Ascending aorta (tissue), 2 donors: ENCODE measurements at places on chromosomes 6 and 20. TPM values are rescaled to one million over a fixed set of nuclear protein-coding genes. Genes with fewer than 3 reads are reported as not detected.

DNA sequence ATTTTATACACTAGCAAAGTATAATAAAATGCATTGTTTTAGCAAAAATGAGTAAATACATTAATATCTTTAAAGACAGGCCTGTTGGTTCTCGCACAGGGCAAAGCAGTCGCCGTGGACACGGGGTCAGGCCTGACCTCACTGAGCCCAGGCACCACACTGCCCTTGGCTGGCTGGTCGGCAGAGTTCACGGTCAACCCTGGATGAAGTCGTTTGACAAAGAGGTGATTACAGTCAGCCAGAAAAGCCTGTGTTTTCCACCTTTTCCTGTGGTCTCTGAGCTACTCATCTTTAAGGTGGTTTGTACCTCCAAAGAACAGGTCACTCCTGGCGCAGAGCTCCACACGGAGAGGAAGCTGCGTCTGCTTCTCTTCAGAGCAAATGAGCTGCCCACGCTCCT, 191.5 kb downstream of the DLL1 start:
- peak; percentile 25 for DNase-seq
- H3K27ac ChIP-seq: no peak overlapping the region
- no peaks in the 10 kb centered on the region for H3K4me1 ChIP-seq
- no peak overlapping the region for H3K4me3 ChIP-seq

DNA sequence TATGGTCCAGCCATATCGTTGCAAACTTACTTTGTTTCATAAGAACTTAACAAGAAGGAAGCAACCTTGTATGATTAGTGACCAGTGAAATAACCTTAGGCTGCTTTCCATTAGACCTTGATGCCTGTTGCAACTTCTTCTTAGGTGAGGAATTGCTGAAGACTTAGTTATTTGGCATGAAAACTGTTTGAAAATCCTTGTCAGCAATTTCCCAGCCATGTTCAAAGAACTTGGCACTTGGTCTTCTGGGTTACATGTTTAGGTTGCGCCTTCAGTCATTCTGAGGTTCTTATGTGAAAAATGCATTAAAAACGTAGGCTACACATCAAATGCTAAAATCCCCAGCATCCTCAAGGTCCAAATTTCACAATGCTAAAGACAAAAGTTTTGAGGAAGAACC, 232.0 kb upstream of the CEP162 start:
- no peak overlapping the region for H3K4me3 ChIP-seq
- H3K27me3 ChIP-seq: no peaks in the 10 kb centered on the region
- H3K4me1 ChIP-seq: peaks cover 9% of the 10 kb centered on the region
- DNase-seq: no peak

- DNase-seq: no peak
- H3K4me1 ChIP-seq: no peaks in the 10 kb centered on the region
- H3K36me3 ChIP-seq: no peaks in the 10 kb centered on the region
- no peak overlapping the region for H3K27ac ChIP-seq
- H3K27me3 ChIP-seq: no peaks in the 10 kb centered on the region
These were observed 155.7 kb downstream of the RIMS1 start for GRCh38 chr6:72042088-72042487.

GRCh38 chr20:17741220-17741619, 41.5 kb downstream of the BANF2 start:
- H3K4me3 ChIP-seq: no peak overlapping the region
- no peaks in the 10 kb centered on the region for H3K4me1 ChIP-seq
- no peaks in the 10 kb centered on the region for H3K27me3 ChIP-seq
- no peak for DNase-seq
- H3K36me3 ChIP-seq: no peaks in the 10 kb centered on the region

DNA sequence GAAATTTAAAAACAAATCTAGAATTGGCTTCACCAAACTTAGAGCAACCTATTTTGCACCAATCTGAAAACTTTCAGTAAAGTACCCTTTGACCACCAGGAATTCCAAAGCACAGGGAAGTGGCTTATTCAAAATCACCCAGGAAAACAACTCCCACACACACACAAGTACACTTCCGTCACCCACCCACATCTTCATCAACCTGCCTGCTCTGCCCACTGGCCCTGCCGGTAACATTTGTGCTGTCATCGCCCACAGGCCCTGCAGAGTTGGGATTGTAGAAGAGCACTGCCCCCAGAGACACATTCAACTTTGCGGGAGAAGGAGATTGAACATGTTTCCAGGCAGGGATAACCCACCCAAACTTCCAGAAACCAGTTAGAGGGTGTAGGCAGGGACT, 19.3 kb upstream of the SCML4 start:
- H3K4me3 ChIP-seq: no peak overlapping the region
- no peaks in the 10 kb centered on the region for H3K27me3 ChIP-seq
- H3K27ac ChIP-seq: no peak overlapping the region
- no peak for DNase-seq

- no peaks in the 10 kb centered on the region for H3K36me3 ChIP-seq
- H3K27ac ChIP-seq: no peak overlapping the region
- no peaks in the 10 kb centered on the region for H3K4me1 ChIP-seq
- no peak for DNase-seq
- no peak overlapping the region for H3K4me3 ChIP-seq
- H3K27me3 ChIP-seq: no peaks in the 10 kb centered on the region
These were observed 14.6 kb upstream of the LTV1 start for GRCh38 chr6:143828572-143828971.

GRCh38 chr20:35303735-35304491, 11.7 kb upstream of the FAM83C start:
- H3K27ac ChIP-seq: no peak overlapping the region
- peaks cover 4% of the 10 kb centered on the region for H3K36me3 ChIP-seq
- H3K27me3 ChIP-seq: no peaks in the 10 kb centered on the region
- DNase-seq: peak; percentile 89

DNA sequence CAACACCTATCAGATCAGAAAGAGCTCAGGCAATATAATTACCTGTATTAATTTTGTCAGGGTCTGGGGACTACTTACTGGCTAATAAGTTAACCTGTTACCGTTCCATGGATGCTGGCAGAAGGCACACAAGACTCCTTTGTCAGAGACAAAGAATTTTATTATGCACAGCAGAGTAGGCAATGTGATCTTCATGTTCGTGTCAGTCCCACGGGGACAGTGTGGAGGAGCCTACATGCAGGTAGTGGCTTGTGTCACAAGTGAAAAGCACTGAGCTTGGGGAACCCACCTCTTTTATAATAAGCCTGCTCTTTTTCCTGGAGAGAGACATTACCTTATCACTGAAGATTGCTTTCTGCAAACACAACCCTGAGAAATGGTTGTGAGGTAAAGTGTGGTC, 96.9 kb downstream of the CD164 start:
- H3K27ac ChIP-seq: no peak overlapping the region
- no peak for DNase-seq
- H3K4me1 ChIP-seq: no peaks in the 10 kb centered on the region
- H3K4me3 ChIP-seq: no peak overlapping the region
- no peaks in the 10 kb centered on the region for H3K27me3 ChIP-seq

GRCh38 chr6:109516929-109517328, 33.9 kb upstream of the ZBTB24 start:
- H3K4me1 ChIP-seq: no peaks in the 10 kb centered on the region
- H3K27ac ChIP-seq: no peak overlapping the region
- DNase-seq: no peak
- no peak overlapping the region for H3K4me3 ChIP-seq
- no peaks in the 10 kb centered on the region for H3K36me3 ChIP-seq
- H3K27me3 ChIP-seq: no peaks in the 10 kb centered on the region

- peak; percentile 65 for DNase-seq
- no peak overlapping the region for H3K27ac ChIP-seq
- peak overlapping the region; percentile 57 for H3K4me3 ChIP-seq
These were observed 668 bp downstream of the PKIB start for GRCh38 chr6:122610690-122611455.

DNA sequence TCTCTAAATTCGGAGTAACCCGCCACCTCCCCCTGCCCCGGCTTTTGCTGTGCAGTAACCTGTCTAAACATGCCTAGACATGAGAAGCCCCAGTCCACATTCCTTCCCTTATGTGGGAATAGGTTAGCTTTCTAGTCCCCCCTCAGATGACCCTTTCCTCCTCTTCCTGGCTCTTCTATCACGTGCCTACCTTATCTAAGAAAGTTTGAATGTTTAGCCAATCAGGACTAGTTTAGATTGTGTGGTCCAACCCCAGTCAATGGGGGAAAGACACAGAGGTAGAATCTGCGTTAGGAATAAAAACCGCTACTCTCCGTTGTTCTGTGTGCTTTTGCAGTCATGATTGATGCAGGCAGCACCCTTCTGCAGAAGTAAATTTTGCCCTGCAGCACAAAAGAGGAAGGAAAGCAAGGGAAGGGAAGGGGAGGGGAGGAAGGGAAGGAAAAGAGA, 69.0 kb upstream of the CD93 start:
- H3K36me3 ChIP-seq: no peaks in the 10 kb centered on the region
- DNase-seq: no peak
- no peak overlapping the region for H3K4me3 ChIP-seq
- H3K27ac ChIP-seq: peak overlapping the region; percentile 96
- H3K27me3 ChIP-seq: no peaks in the 10 kb centered on the region

DNA sequence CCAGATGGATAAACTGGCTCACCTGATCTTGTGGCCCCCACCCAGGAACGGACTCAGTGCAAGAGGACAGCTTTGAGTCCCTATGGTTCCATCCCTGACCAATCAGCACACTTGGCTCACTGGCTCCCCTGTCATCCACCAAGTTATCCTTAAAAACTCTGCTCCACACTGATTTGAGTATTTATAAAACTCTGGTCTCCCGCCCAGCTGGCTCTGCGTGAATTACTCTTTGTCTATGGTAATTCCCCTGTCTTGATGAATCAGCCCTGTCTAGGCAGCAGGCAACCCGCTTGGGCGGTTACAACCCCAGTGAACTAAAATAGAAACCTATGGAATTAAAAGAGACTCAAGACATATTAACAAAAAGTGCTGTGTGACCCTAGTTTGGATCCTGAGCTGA, 38.1 kb upstream of the CD83 start:
- H3K36me3 ChIP-seq: no peaks in the 10 kb centered on the region
- H3K4me1 ChIP-seq: no peaks in the 10 kb centered on the region
- no peak overlapping the region for H3K4me3 ChIP-seq
- no peak overlapping the region for H3K27ac ChIP-seq
- no peaks in the 10 kb centered on the region for H3K27me3 ChIP-seq
- no peak for DNase-seq

GRCh38 chr6:160457823-160458222, 109.6 kb downstream of the SLC22A3 start:
- no peaks in the 10 kb centered on the region for H3K36me3 ChIP-seq
- H3K27ac ChIP-seq: no peak overlapping the region
- H3K27me3 ChIP-seq: no peaks in the 10 kb centered on the region
- no peaks in the 10 kb centered on the region for H3K4me1 ChIP-seq
- no peak for DNase-seq

DNA sequence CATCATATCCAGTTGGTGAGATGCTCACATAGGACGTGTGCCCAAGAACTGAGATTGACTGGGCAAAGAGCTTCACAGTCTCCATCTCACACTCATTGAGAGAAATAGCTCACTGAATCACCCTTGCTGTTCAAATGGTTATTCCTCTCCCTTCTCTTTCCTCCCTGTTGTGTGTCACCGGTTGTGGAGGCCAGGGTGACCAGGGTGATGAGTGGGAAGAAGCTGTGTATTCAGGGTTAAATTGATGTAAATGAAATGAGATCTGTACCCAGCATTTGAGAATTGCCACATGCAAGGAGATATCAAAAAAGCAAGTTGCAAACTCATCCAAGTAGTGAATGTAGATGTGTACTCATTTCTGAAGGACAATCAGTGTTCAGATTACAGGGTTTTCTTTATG, 36.6 kb upstream of the VAPB start:
- no peak overlapping the region for H3K4me3 ChIP-seq
- H3K27ac ChIP-seq: no peak overlapping the region
- peaks cover 43% of the 10 kb centered on the region for H3K36me3 ChIP-seq
- no peaks in the 10 kb centered on the region for H3K27me3 ChIP-seq
- no peak for DNase-seq

DNA sequence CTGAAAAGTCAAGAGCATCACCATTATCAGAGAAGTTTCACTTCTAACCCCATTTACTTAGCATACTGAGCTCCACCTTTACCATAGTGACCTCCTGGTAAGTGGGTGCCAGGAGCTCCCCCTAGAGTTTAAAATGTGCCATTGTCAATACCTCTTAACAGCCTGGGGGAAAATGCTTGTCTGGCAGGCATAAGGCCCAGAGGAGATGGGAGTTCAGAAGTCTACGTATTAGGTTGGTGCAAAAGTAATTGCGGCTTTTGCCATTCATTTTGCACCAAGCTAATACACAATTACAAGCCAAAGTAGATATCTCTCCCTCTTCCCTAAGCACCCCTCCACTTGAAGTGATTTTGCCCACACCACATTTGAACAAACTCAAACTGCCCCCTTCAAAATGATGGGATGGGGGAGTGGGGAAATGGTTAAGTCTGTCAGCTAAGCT, 919.0 kb downstream of the KIF16B start:
- DNase-seq: no peak
- no peak overlapping the region for H3K27ac ChIP-seq
- no peaks in the 10 kb centered on the region for H3K4me1 ChIP-seq
- H3K36me3 ChIP-seq: no peaks in the 10 kb centered on the region

- no peak for DNase-seq
- no peak overlapping the region for H3K4me3 ChIP-seq
- no peaks in the 10 kb centered on the region for H3K4me1 ChIP-seq
- H3K36me3 ChIP-seq: no peaks in the 10 kb centered on the region
- H3K27me3 ChIP-seq: no peaks in the 10 kb centered on the region
These were observed 22.9 kb downstream of the CNBD2 start for GRCh38 chr20:35991142-35991771.

- no peaks in the 10 kb centered on the region for H3K4me1 ChIP-seq
- no peaks in the 10 kb centered on the region for H3K27me3 ChIP-seq
- no peak for DNase-seq
- no peaks in the 10 kb centered on the region for H3K36me3 ChIP-seq
- H3K4me3 ChIP-seq: no peak overlapping the region
- H3K27ac ChIP-seq: no peak overlapping the region
These were observed 228.9 kb upstream of the ZNF217 start for GRCh38 chr20:53822534-53822933.

DNA sequence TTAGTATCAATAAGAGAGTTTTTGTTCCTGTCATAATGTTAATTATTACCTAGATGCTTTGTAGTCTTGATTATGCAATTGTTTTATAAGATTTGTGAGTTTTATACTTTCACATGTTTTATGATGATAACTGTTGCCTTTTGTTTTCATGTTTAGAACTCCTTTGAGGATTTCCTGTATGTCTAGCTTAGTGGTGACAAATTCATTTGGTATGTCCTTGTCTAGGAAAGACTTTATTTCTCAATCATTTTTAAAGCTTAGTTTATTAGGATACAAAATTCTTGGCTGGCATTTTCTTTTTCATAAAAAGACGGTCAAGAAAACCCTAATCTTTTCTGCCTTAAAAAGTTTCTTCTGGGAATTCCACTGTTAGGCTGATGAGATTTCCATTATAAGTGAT, 849.9 kb upstream of the EYS start:
- H3K4me1 ChIP-seq: no peaks in the 10 kb centered on the region
- no peak for DNase-seq
- H3K27me3 ChIP-seq: no peaks in the 10 kb centered on the region
- H3K4me3 ChIP-seq: no peak overlapping the region
- no peak overlapping the region for H3K27ac ChIP-seq
- no peaks in the 10 kb centered on the region for H3K36me3 ChIP-seq

Gene BIRC7
- total RNA-seq: not detected

Gene RAET1L
- total RNA-seq: not detected

Gene GPX5
- not detected for total RNA-seq

Gene TBXT
- total RNA-seq: not detected

Gene HACE1
- total RNA-seq: 7.7 TPM

Gene APOBEC2
- total RNA-seq: not detected

Gene EYA2
- total RNA-seq: 15.4 TPM

Gene KAT14
- 1.7 TPM for total RNA-seq

Gene RCAN2
- 83.4 TPM for total RNA-seq

Gene THBS2
- total RNA-seq: 709 TPM

Gene NKX2-4
- total RNA-seq: not detected

Gene KHDRBS2
- not detected for total RNA-seq
